ENCODE measurements at places on chromosomes 7 and 10.

DNA sequence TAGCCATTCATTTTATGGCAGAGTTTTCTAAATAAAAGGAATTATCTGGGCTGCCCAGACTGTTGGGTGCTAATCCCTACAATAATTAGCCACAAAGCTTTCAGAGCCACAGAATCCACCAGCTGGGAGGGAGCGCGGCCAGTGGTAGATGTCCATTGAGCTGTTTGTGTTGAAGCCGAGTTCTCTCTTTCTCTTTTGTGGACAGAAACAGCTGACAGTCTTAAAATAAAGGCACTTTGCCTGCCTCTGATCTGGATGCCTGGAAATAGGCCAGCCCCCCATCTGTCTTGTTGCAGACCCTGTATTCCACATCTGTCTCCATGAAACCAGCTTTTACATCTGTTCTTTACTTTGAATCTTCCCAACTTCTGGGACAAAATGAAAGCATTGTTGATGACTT, 66.1 kb downstream of the MTPN start:
- DNase-seq = no peak

- no peak for DNase-seq
Observed at GRCh38 chr10:75352650-75353049, 48.9 kb downstream of the ZNF503 start.

GRCh38 chr7:15471669-15471950, 90.2 kb downstream of the AGMO start:
- no peak for DNase-seq

DNA sequence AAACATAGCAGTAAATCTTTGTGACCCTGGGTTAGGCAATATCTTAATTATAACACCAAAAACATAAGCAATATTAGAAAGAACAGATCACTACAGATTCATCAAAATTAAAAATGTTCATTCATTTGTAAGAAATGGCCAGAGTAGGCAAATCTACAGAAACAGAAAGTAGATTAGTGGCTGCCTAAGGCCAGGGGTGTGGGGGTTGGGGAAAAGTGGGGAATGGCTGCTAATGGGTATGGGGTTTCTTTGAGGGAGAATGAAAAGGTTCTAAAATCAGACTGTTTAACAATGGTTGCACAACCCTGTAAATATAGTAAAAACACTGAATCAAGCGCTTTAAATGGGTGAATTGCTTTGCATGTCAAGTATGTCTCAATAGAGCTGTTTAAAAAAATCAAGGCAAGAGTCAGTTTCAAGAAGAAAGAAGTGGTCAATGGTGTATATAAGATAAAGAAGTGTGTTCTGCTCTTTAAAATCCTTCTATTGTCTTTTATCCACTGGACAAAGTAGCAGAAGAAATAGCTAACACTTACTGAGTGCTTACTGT, 42.6 kb downstream of the CDK6 start:
- no peak for DNase-seq

DNA sequence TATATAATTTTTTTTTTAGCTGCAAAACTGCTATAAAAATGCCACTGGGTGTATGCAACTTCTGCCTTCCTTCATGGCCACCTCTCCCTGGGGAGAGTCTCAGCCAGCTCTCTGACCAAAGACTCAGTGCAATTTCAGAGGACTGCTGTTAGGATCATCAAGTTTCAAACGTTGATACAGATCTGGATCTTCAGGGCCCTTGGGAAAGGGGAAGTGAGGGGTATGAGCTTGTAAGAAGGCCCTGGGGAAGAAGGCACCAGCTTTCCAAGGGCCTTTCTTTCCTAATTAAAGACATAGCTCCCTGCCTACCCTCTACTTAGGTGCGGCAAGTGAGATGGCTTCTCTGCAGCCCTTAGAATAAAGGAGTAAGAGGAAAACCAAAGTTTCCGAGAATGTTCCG, 130.4 kb downstream of the CUL2 start:
- no peak for DNase-seq

- no peak for DNase-seq
Observed at GRCh38 chr10:49310901-49311554, 12.1 kb downstream of the C10orf71 start.
